ENCODE measurements at places on chromosomes 13 and 19.

- DNase-seq: no peak
These were observed 3.0 kb downstream of the TRPM4 start for GRCh38 chr19:49160450-49161189.

GRCh38 chr19:50657712-50658440 is 8.6 kb downstream of the C19orf81 start:
- DNase-seq: peak; percentile 100

GRCh38 chr19:13099073-13099999 is 3.3 kb downstream of the LYL1 start:
- DNase-seq: peak; percentile 78

- DNase-seq: no peak
These were observed 32.6 kb upstream of the SLC46A3 start for GRCh38 chr13:28751175-28751960.

DNA sequence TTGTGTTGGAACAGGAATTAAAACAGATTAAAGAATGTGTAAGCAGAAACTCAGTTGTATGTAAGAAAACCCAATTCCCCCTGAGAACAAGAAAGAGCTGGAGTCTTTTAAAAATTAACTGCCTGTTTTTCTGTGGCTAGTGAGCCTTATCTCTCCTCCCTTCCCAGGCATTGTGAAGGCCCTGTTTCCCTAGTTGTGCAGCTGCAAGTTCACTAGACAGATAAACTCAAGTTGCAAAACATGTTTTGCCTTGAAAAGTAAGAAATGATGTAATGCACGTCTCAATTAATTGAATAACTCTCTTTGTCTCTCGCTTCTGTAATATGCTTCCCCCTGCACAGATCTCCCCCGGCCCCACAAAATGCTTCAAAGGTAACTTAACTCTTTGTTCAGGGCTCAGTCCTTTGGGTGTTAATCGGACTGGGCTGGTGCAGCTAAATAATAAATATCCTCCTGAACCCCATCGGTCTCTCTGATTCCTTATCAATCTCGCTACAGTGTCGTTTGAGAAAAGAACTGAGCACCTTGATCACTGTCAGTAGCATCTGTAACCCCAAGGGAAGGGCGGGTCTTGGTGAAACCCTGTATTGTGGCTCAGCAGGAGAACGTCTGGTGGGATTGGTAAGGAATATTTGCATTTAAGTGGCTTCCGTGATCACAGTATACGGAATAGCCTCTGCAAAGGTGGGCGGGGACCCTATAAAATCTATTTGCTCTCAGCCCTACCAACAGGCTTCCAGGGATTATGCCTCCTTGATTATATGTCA is 1.6 kb upstream of the ZNF556 start:
- DNase-seq: no peak

DNA sequence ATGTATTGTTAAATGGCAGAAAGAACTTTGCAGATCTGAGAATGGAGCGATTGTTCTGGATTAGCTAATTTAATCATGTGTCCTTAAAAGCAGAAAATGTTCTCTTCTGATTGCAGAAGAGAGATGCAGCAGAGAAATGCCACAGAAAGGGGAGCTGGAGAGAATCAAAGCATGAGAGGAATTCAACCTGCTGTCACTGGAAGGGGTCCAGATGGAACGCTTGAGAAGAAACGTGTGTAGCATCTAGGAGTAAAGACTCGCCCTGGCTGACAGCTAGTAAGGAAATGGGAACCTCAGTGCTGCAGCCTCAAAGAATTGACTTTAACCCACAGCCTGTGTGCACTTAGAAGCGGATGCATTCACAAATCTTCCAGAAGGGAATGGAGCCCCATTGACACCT is 502.8 kb downstream of the KLF12 start:
- DNase-seq: no peak

GRCh38 chr13:110274687-110275086 is 32.3 kb downstream of the COL4A1 start:
- no peak for DNase-seq

DNA sequence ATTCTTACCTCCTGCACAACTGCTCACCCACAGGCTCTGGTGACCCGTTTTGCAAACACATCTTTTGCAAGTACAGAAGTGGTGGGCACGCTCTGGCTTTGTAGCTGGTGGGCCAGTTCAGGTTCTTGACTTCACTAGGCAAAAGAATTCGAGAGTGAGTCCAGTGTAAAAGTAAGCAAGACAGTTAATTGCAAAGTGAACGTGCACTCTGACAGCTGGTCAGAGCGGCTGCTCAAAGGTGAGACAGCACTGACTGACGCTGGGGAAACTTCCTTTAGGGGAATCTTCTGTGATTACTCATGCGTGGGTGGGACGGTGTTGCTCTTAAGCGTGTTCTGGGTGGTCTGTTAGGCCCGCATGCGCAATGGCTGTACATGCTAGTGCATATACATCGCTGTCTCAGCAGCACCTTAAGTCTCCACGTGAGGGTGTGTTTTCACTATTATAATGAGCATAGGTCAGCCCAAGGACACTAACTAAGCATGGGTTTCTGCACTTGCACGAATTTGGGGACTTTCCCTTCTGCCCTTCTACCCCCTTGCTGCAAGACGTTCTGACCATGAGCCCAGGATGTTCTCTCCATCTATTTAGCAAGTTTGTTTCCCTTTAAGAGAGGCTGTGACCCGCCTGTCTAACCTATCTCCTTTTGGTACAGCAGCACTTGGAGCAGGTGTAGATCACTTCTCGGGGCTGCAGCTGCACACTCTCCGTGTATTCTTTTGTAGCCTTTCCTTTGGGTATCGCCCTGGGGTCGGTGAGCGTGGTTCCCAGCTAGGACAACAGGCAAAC is 30.2 kb upstream of the CD33 start:
- DNase-seq: no peak

GRCh38 chr19:35278578-35279284 is 3.6 kb upstream of the HAMP start:
- DNase-seq: no peak

DNA sequence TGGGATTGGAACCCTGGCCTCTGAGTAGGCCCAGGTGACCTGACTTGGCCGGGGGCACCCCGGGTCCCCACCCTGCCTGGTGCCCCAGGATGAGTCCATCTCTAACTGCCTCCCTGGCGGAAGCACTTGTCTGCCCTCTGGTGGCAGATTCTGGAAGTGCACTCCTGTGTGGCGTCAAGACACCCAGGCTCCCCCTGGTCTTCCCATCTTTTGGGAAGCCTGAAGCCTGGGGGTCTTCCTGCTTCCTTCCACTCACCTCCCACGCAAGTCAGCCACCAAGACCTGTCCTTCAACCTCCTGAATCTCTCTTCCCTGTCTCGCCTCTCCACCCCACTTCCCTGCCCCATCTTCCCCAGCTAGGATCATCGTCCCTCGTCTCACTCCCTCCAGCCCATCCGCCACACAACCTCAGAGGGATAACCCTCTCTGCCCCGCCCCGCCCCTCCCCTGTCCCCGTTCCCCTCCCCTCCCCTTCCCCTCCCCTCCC is 7.4 kb downstream of the RABAC1 start:
- DNase-seq: peak; percentile 88

Data from H9 (cell line).